Osteoblast (primary cell): ENCODE measurements at places on chromosomes 2 and 18. TPM values are rescaled to one million over a fixed set of nuclear protein-coding genes. Genes with fewer than 3 reads are reported as not detected.

Gene RNASEH1
- 35.9 and 39.4 TPM in 2 replicates for total RNA-seq

Gene RGPD4
- total RNA-seq = under 0.01 TPM in 1 of 2 replicates, not detected in the other

Gene HOXD4
- total RNA-seq = 0.36 and 1.2 TPM in 2 replicates

Gene MAPK4
- total RNA-seq = not detected in 2 replicates

Gene POTEF
- total RNA-seq = 0.29 TPM in 1 of 2 replicates, not detected in the other

Gene NOP58
- total RNA-seq = 40.1 and 41.3 TPM in 2 replicates

Gene KCNIP3
- under 0.01 and 0.29 TPM in 2 replicates for total RNA-seq

Gene PROKR1
- total RNA-seq = not detected in 2 replicates

Gene ALKAL2
- not detected in 2 replicates for total RNA-seq

Gene OLA1
- 79.3 and 96.1 TPM in 2 replicates for total RNA-seq

Gene CCDC85A
- 0.29 and 0.72 TPM in 2 replicates for total RNA-seq

Gene IL36A
- not detected in 2 replicates for total RNA-seq

Gene SPTBN1
- total RNA-seq = 249 and 250 TPM in 2 replicates

Gene RNU2-63P
- not detected in 2 replicates for total RNA-seq

Gene DNPEP
- 60.7 and 67.3 TPM in 2 replicates for total RNA-seq

Gene CYP1B1
- 827 and 849 TPM in 2 replicates for total RNA-seq

Gene MPP4
- 1.1 and 2.1 TPM in 2 replicates for total RNA-seq

Gene MRO
- 0.59 and 1.8 TPM in 2 replicates for total RNA-seq

Gene NDUFS1
- 86.6 and 98.4 TPM in 2 replicates for total RNA-seq

Gene PXDN
- total RNA-seq = 307 and 324 TPM in 2 replicates

Gene SFTPB
- total RNA-seq = not detected in 2 replicates

Gene DLX1
- 1.8 and 2.4 TPM in 2 replicates for total RNA-seq

Gene HAAO
- 0.72 and 1.8 TPM in 2 replicates for total RNA-seq

Gene MC5R
- total RNA-seq = 0.36 and 0.59 TPM in 2 replicates

Gene DNAJC27
- 7.7 and 8.7 TPM in 2 replicates for total RNA-seq

Gene UGT1A5
- total RNA-seq = not detected in 2 replicates

Gene INHBB
- total RNA-seq = under 0.01 and 0.29 TPM in 2 replicates

Gene COL3A1
- 3,160 and 5,672 TPM in 2 replicates for total RNA-seq

Gene GCG
- total RNA-seq = not detected in 2 replicates

Gene METTL8
- total RNA-seq = 20.9 and 23.9 TPM in 2 replicates

Gene IHH
- total RNA-seq = under 0.01 and 0.29 TPM in 2 replicates

Gene TDRD15
- not detected in 2 replicates for total RNA-seq

Gene CCBE1
- 51.4 and 53.0 TPM in 2 replicates for total RNA-seq

Gene ZNF804A
- under 0.01 TPM in 1 of 2 replicates, not detected in the other for total RNA-seq

Gene IL1R2
- total RNA-seq = 0.36 and 0.88 TPM in 2 replicates

Gene ZC3H8
- total RNA-seq = 7.6 and 8.0 TPM in 2 replicates

Gene PAX3
- total RNA-seq = under 0.01 TPM in 1 of 2 replicates, not detected in the other

Gene FHL2
- 566 and 568 TPM in 2 replicates for total RNA-seq

Gene RGPD3
- total RNA-seq = 0.36 and 0.59 TPM in 2 replicates

Gene SOWAHC
- total RNA-seq = 14.7 and 17.7 TPM in 2 replicates

Gene TMEM178A
- total RNA-seq = 0.29 and 0.72 TPM in 2 replicates

Gene CROCC2
- total RNA-seq = under 0.01 TPM in 2 replicates

Gene MC2R
- total RNA-seq = not detected in 2 replicates
